ENCODE measurements at places on chromosomes 1 and 21. TPM values are rescaled to one million over a fixed set of nuclear protein-coding genes. Genes with fewer than 3 reads are reported as not detected.

The GREM2 gene
- not detected for total RNA-seq

The PIK3CD gene
- 14.6 TPM for total RNA-seq

The KIF1B gene
- total RNA-seq: 48.9 TPM

The SPRR4 gene
- not detected for total RNA-seq

The EDN2 gene
- total RNA-seq: not detected

The TRIM46 gene
- total RNA-seq: 6.1 TPM

The PRR9 gene
- total RNA-seq: not detected

The RGS13 gene
- total RNA-seq: not detected

The SHISA4 gene
- 31.4 TPM for total RNA-seq

The RHBG gene
- not detected for total RNA-seq

The NPHP4 gene
- total RNA-seq: 11.1 TPM

The TRIM67 gene
- total RNA-seq: 0.39 TPM

The PTGFRN gene
- 51.1 TPM for total RNA-seq

The BRDT gene
- total RNA-seq: not detected

The CA14 gene
- total RNA-seq: not detected

GRCh38 chr1:17338706-17339493 is 30.9 kb downstream of the PADI4 start:
- no peak for DNase-seq

DNA sequence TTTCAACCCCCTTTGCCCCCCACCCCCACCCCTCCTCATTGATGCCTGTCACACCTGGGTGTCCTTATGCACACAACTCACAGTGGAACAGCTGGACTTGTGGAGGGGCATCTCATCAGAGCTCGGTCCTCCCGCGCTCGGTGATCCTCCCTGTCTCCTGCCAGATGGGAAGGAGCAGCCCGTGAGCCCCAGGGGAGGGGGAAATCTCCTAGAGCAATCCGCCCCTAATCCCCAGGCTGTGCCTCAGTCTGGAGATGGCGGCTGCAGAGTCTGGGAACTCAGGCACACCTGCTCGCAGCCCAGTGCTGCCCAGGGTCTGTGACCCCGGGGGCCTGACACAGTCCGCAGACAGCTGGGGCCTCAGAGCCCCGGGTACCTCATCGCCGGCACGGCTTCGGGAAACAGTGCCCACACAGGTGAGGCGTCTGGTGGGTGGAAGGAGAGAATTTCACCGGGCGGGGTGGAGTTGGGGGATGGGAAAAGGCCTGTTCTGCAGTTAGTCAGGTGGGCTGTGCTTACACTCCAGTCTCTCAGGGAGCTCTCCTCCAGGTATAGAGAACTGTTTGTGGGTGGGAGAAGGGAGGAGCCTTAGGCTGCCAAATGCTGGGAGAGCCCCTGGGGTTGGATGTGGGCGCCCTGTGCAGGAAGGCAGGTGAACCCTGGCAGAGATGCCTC is 29.3 kb downstream of the TMCC2 start:
- no peak for DNase-seq

DNA sequence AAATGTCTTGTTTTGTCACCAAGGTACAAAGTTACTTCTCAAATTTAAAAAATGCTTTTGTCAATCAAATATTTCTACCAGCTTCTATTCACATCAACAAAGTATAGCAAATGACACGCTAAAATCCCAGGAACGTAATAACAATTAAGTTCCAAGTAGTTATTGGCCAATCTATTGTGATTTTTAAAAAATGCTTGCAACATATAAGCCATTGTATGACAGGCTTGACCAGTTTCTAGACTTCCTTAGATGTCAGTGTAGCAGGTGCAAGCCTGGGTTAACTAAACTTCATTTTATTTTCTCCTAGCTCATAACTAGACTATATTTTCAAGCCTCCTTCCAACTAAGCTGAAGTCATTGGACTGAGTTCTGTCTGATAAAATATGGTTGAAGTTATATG is 494.5 kb upstream of the PKN2 start:
- DNase-seq: no peak

GRCh38 chr1:71565262-71565661 is 484.4 kb upstream of the ZRANB2 start:
- no peak for DNase-seq

GRCh38 chr1:18408656-18409370 is 71.9 kb upstream of the KLHDC7A start:
- no peak for DNase-seq

- no peak for DNase-seq
These were observed 116.2 kb downstream of the HMCN1 start for GRCh38 chr1:185850366-185850765.

DNA sequence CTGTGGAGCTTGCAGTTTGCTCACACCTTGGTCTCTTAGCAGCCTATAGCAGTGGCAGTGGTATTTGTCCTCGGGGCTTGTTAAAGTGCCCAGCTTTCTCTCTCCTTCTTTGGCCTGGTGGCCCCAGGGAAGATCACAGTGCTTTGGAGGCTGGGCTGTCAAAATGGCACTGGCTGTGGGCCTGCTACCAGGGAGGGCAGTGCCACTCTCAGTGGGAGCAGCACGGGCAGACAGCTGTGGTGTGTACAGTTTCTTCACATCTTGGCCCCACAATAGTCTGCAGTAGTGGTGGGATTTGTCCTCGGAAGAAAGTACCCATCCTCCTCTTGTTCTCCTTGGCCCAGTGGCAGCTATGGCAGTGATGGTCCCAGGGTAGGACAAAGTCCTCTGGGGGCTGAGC is 164.4 kb upstream of the GORAB start:
- DNase-seq: no peak

DNA sequence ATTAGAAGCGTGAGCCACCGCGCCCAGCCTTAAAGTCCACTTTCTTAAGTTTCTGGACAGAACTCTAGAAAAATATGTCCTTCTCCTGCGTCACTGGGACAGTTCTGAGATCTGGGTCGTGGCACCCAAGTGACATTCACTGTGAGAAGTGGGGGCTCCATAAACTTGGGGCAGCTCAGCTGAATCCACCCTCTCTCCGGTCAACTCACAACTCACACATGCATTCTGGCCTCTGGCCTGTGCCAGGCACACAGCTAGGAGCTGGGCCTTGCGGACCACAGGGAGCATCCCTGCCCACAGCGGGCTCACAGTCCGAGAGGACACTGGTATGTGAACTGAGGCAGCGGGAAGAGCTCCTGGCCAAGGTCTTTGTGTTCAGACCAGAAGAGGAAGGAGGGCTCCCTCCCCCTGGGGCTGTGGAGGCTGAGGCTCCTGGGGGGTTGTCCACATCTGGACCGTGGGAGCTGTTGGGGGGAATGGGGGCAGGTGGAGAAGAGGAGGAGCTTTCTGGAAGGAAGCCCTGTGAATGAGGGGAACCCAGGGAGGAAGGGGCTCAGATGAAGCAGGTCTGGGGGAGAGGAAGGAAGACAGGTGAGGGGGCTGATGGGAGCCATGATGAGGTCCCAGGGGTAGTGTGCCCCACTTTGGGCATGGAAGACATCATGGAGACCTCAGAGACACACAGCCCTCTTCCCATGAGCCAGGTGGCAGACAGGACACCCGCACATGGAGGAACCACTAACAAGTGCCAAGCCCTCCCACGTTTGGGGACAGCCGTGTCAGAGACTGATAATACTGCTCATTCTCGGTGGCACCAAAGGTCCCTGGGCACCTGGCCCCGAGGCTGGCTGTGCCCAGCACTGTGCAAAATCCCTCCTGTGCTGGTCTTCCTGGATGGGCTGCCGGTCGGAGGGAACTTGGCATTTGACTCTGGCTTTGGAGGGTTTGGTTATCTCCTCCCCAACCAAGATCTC is 191.0 kb upstream of the VAMP3 start:
- DNase-seq: no peak

DNA sequence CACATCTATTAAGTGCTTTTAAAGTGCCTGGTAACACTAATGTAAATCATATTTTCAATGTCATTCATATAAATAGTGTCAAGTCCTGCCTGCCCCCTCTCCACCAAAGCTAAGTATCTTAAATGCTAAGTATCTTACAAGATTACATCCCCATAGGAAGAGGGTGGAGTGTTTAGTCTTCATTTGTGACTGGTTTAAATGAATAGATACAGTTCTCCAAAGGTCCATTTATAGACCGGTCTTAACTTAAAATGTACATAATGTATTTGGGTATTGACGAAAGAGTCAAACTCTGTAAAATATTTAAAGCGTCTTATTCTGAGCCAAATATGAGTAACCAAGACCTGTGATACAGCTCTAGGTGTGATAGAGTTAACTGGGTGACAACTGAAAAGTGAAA is 60.2 kb downstream of the POU2F1 start:
- DNase-seq: no peak

- DNase-seq: no peak
These were observed 37.9 kb upstream of the EDEM3 start for GRCh38 chr1:184792450-184792969.

DNA sequence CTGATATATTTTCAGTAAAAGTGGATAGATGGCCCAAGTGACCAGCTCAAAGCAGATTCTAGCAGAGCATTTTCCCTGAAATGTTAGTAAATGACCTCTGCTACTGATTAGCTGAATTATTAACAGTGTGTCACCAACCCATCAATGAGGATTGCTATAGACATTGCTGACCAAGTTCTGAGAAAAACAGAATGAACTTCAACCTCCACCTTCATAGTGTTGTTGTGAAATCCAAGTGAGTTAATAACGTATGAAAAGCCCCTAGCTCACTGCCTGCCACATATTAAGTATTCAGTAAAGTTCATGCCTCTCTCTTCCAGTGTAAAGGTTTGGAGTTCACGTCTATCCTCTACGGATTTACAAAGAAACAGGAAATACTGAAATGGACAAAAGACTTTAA is 15.8 kb downstream of the PLPP3 start:
- DNase-seq: no peak

GRCh38 chr1:34828611-34829010 is 30.9 kb downstream of the SMIM12 start:
- peak; percentile 49 for DNase-seq

DNA sequence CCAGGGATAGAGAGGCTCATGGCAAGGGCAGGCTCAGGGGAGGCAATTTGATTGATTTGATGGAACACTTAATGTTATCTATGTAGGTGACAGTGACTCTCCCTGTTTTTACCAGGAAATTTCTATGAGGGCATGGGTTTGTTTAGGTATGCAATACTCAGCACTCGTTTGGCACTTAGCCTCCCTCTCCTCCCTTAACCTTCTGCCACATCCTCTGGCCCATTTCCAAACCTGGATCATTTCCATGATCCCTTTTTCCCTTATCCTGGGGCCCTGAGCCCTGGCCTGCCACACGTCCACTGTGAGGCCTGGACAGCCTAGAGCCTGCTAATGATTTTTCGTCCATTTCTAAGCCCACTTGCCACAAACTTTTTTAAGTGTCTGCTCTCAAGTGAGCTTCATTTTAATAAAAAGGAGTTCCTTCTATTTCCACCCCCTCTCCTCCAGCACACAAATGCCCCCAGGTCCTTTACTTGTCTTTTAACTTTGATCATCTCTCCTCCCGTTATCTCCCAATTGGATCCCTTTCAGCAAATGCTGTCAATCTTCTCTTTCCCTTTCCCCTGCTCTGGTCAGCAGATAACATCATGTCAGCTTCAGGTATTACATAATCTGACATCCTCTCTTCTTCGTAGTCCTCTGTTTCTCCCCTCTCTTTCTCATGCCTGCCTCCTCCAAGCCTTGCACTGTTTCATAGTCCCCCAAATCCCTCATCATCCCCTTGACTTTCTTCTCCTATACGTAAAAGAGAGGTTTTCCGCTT is 37.8 kb upstream of the GADD45A start:
- DNase-seq: no peak

- no peak for DNase-seq
These were observed 32.0 kb upstream of the WASF2 start for GRCh38 chr1:27521861-27522431.

DNA sequence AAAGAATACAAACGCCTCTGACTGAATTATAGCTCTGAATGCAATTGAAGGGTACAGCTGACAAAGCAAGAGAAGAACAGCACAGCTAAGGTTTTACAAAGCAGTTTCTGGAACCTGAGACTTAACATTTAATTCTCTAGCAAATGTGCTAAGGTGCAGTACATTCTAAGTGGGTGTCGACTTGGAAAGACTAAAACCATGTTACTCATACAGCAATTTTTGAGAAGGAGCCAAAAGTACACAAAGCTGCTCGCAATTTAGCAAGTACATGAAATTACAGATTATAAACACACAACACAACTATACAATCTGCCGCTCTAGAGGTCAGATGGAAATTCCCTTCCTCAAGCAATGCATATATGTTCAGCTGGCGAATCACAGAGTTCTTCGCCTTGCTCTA is 121.9 kb downstream of the TIAM1 start:
- no peak for DNase-seq

DNA sequence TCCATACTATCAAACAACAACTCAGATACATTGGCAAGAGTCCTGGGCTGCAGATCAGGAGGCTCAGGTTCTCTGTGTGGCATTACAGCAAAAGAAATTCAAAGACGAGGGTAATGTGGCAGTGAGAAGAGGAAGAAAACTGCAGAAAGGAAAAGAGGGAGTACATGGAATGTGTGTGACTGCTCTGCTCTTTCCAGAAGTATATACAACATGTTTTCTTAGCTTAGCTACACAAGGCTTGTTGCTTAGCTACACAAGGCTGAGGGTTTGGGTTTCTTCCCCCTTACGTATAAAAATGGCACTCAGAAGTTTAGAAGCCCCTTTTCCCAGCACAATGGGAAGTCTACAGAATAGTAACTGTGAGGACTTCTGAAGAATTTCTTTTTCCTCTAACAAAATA is 86.0 kb downstream of the PRRX1 start:
- DNase-seq: no peak

DNA sequence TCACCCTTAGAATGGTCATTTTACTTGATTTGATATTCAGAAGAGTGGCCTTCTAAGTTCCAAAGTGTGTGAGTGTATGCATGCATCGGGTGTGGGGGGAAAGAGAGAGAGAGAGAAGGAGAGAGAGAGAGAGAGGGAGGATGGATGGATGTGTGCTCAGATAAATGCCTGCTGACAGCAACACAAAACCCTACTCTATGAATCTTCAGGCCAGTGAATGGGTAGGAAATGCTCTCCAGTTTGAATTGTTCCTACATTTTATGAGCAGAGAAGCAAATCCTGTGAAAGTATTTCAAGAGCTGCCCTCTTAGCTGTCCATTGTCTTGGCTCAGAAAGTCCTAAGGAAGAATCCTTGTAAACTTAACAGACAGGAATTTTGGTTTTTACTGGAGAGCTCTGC is 7.4 kb downstream of the JAM2 start:
- DNase-seq: no peak

GRCh38 chr1:85290826-85291225 is 14.4 kb upstream of the BCL10 start:
- no peak for DNase-seq

- no peak for DNase-seq
These were observed 11.4 kb downstream of the PLEKHO1 start for GRCh38 chr1:150160964-150161621.

GRCh38 chr1:93851327-93851712 is 27.7 kb downstream of the DNTTIP2 start:
- DNase-seq: no peak

DNA sequence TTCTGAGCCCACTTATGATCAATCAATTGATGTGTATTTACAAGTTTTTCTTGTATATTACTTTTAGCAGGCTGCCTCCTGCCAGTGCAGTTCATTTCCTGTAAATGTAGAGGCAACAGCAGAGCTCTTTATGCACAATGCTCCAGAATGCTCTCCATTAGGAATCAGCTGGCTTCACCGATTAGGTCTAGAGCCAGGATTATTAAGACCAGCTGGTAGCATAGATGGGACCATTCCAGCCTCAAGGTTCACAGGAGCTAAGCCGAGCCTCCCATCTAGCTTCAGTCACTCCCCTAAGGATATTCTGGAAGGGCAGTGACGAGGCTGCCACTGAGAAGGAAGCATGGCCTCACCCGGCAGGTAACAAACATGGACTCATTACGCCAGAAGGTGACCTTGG is 36.8 kb downstream of the DHRS3 start:
- DNase-seq: no peak

Data from osteocyte (in vitro differentiated cells).